Right renal pelvis (tissue), 4 donors: ENCODE measurements at places on chromosomes 11 and 22.

DNA sequence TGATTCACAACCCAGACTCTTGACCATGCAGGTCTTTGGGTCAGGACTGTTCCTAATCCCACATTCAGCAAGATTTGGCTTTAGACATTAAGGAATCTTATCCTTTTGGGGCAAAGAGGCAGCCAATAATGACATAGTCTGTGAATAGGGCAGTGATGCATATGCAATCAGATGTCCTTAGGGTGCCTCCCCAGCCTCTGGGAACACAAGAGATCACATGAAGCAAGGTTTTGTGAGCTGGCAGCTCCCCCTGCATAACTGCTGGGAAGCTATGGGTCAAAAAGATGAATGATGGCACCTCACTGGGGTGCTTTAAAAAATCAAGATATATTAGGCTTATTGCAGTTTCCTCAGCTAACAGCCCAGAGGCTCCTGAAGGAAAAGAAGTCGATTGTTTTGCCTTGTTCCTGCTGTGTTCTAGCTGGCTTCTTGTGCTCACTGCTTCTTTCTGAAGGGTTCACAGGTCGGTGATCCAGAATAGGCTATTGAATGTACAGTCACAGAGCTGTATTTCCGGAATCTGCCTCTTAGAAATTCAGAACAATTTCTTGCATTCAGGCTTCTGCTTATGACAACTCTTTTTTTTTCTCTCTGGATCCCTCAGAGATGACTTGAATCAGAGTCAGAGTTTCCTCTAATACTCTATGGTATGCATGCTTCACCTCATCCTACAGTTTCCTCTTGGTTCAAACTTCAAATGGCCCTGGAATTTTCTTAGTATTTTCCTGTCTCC is 31.7 kb downstream of the INSC start:
- no peak for DNase-seq

DNA sequence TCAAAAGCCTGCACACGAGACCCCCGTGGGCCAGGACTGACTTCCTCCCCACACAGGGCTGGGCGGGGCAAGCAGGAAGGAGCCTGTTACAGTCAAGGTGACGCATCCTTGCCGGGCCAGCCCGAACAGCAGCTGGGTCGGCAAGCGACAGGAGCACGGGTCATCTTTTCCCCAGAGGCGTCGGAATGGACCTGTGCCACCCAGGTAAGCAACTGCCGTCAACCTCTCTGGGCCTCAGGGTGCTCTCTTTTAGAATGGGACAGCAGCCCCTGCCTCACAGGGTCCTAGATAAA is at the start of gene CYTH4:
Gene CYTH4, plus strand, starts transcription at position 124 of the 293 bp plus-strand sequence. Its CDS starts 62 bp downstream, at position 186.
- no peak for DNase-seq

DNA sequence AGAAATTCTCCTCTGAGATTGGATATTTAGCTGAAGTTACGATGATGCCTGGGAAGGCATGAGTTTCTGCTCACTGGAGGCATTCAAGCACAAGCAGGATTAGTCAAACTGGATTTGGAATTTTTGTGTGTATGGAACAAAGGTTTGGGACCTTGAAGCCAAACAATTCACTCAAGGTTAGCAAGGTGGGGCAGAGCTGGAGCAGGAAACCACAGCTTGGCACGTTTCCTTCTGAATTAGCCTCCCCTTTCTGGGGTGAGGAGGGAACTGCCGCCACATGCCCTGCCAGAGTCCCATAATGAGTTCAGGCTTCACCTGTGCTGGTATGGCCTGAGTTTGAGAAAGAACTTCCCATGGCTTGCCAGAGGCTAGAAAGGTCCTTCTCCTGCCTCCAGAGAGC is 50.9 kb upstream of the RRAS2 start:
- DNase-seq = no peak

GRCh38 chr22:49499433-49500075 is 328.1 kb downstream of the BRD1 start:
- no peak for DNase-seq

GRCh38 chr22:20741634-20742581 is 32.0 kb upstream of the SERPIND1 start:
- no peak for DNase-seq

DNA sequence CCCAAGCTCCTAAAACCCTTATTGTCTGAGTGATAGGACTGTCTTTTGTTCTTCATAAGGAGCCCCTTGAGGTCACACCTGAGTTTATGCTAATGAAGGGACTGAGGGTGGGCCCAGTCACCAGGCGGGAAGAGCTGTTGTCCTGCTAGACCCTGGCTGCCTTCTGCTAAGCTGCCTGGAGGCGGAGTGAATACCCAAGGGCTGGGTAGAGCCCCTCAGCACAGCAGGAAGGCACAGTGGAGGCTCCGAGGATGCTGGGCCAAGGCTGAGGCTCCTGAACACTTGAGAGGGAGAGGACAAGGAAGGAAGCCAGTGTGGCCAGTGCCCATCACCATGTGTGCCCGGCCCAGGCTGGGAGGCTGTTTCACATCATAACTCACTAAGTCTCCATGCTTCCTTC is 4.8 kb upstream of the PHF21B start:
- DNase-seq = no peak

GRCh38 chr11:124643605-124644425 is 21.2 kb downstream of the TBRG1 start:
- DNase-seq = no peak

DNA sequence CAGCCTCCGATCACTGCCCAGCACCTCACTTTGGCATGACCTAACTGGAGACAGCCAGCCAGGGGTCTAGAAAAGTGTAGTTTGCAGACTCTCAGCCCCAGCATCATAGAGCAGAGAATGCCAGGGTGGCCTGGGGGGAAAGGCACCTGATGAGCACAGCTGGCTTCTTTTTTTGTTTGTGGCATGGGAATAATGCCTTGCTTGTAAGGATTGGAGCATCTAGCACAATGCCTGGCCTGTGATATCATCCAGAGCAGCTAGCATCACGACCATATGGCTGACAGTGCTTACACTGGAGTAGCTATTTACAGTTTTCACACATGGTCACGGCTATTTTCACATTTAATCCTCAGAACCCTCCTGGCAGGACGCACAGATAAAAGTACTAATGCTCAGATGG is 594.8 kb upstream of the B3GAT1 start:
- no peak for DNase-seq

DNA sequence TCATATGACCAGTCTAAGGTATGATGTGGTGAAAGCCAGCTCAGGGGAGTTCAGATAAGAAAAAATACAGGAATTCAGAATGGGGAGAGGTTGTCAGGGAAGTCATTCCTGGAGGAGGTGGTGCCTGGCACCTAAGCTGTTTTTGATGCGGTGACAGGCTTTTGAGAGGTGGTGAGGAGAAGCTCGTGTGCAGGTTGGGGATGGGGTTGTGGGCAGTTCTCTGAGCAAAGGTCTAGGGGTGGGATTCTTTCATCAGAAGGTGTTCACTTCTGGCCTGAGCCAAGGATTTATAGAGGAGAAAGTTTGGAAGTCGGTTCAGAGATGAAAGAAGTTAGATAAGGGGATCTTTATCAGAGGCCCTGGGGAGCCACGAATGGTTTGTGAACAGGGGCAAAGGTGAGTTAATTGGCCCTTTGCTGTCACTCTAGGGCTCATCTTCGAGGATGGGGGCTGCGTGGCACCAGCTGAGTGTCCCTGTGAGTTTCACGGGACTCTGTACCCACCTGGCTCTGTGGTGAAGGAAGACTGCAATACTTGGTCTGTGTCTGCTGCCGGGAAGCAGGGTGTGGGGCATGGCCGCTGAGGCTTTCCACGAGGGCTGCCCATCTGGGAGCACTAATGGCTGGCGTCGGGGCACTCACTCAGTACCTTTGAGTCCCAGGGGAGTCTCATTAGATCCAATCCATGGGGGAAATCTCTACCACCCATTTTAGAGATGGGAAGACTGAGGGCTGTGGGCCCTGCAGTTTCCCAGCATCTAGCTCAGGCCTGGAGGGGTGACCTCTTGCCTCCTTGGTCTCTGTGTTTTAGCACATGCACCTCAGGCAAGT is 13.4 kb downstream of the OTOG start:
- no peak for DNase-seq

DNA sequence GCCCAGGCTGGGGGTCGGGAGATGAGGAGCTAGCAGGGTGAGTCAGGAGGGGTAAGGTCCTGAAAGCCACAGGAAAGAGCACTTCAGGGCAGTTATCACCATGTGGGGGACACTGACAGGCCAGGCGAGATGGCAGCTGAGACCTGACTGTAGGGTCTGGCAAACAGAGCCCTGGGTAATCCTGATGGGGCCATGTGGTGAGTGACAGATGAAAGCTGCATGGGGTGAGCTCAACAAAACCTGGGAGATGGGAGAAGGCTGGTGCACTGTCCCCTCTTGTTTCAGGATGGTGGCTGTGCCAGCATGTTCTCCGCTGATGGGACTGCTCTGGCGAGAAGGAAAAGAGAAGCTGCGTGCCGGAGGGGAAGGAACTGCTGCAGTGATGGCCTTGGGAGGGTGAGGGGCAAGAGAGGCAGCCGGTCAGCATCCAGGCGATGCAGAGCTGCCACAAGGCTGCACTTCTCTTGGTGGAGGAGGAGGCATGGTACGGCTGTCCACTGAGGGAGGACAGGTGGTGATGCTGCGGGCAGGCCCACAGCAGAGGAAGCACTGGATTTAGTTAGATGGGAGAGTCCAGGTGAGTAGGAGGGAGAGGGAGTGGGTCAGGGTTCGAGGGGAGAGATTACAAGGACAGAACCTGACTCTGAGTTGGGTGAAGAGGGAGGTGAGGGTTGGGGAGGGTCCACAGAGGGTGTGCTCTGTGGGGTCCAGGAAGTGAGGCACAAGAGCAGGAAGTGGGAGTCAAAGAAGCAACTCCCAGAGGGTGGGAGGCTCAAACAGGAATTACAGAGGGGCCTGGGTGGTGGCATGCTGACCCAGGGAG is 3.8 kb downstream of the TOP3B start:
- DNase-seq = no peak

- DNase-seq = no peak
Observed at GRCh38 chr11:15937601-15938120, 418.7 kb downstream of the SOX6 start.

GRCh38 chr11:12786450-12786849 is 112.2 kb downstream of the TEAD1 start:
- DNase-seq = no peak

- no peak for DNase-seq
Observed at GRCh38 chr22:46829941-46830715, 67.7 kb downstream of the TBC1D22A start.

- DNase-seq = no peak
Observed at GRCh38 chr11:121206810-121207209, 85.8 kb upstream of the SC5D start.

- DNase-seq = no peak
Observed at GRCh38 chr22:37632174-37633088, 7.0 kb upstream of the SH3BP1 start.

DNA sequence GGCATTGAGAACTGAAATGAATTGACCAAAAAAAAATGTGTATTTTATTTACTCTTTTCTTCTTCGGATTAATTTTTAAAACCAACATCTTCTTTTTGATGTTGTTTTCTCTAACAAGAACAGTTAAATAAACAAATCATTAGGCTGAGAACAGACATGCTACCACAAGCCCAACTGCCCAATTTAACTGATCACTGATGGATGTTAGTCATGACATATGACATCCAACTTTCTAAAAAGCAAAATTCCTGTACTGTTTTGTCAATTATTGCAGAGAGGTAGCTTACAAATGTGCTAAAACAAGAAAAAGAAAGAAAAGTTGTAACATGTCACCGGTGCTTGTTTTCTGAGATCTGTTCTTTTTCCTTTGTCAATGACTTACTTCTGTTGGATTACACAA is 232.1 kb downstream of the C11orf87 start:
- DNase-seq = no peak

DNA sequence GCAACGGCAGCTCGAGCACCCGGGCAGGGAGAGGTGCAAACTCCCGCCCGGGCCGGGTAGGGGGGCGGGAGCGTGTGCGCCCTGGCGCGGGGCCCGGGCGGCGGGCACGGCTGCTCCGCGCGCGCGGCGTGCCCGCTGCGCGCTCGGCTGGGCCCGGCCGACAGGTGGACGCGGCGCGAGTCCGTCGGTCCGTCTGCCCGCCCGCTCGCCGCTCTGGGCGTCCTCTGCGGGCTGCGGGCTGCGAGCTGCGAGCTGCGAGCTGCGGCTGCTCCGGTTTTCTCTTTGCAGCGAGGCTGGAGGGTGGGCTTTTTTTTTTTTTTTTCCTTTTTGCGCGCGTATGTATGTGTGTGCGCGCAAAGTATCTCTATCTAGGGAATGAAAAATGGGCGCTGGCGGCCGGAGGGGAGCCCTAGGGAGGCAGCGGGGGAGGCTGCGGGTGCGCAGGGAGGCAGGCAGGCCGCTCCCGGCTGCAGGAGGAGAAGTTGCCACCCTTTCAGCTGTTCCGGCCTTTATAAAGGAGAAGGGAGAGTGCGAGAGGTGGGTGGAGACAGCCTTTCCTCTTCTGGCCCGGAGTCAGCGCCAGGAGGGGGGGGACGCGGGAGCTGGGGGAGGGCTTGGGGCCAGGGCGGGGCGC is at the start of gene PDGFB:
Gene PDGFB, minus strand, starts transcription at position 487 of the 634 bp plus-strand sequence. CDS start 1,019 bp downstream, outside the sequence.
- no peak for DNase-seq

DNA sequence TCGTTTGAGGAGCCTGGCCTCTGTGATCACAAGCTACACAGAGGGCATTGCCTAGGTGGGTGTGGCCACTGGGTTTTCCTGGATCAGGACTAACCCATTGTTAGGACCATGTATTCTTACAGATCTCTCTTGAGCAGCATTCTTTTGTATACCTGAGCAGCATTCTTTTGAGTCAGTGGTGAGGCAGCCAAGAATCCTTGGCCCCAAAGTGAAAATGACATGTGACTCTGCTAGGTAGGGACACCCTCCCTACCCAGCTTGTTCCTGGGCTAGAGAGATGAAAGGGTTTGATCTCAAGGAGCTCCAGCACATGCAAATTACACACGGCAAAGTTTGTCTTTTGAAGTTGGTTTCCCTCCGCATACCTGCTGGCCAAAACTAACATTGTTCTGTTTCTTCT is 55.0 kb upstream of the HORMAD2 start:
- no peak for DNase-seq

- DNase-seq = no peak
Observed at GRCh38 chr22:20729194-20729593, 44.7 kb upstream of the SERPIND1 start.

- DNase-seq = no peak
Observed at GRCh38 chr11:122116591-122116990, 576 bp upstream of the BLID start.

GRCh38 chr11:65424205-65425104 is 1.9 kb downstream of the NEAT1 start:
- no peak for DNase-seq

DNA sequence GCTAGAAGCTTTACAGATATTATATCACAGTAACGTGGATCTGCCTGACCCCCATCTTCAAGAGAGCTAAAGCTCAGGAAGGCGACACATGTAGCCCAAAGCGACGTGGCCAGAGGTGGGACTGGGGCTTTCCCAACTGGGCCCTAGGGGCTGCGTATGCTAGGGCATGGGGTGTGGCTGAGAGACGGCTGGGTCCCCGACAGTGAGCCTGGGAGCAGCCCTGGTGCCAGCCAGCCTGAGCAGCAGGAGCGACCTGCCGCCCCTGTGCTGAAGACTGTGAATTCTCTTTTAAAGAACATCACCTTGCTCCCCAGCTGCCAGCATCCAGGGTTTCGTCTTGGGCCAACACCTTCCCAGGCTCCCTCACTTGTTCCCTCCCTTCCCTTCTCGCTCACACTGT is 32.9 kb upstream of the CYP2D6 start:
- no peak for DNase-seq

GRCh38 chr22:48205790-48206189 is 1443.3 kb downstream of the TBC1D22A start:
- no peak for DNase-seq
